ENCODE measurements at places on chromosomes 4 and X.

- DNase-seq = no peak
These were observed 13.4 kb upstream of the STK32B start for GRCh38 chr4:5037553-5038551.

- DNase-seq = no peak
These were observed 155.8 kb upstream of the IGFBP7 start for GRCh38 chr4:57265831-57266582.

DNA sequence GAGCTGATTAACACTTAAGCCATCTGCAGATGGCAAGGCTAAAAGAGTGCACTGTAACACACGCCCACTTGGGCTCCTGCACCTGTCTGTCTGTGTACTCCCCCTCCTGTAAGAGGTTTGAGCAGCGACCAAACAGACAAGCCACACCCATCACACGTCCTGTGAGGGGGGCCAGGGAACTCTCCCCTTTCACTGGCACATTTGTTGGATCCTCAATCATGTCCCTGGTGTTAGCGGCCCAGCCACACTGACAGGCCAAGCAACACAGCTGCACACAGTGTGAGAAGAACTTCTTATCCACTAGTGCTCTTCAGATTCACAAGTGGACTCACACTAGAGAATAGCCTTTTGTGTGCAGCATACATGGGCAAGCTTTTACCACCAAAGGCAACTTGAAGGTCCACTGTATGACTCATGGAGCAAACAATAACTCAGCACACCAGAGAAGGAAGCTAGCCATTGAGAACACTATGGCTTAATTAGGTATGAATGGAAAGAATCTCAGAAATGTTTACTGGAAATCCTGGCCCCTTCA is 29.1 kb upstream of the UTP14A start:
- DNase-seq = no peak

- DNase-seq = no peak
These were observed 29.2 kb downstream of the FHIP1A start for GRCh38 chr4:151438154-151438553.

GRCh38 chr4:8609824-8610350 is 17.3 kb downstream of the CPZ start:
- DNase-seq = no peak

GRCh38 chr4:61500883-61501282 is 300.8 kb downstream of the ADGRL3 start:
- DNase-seq = peak; percentile 77

DNA sequence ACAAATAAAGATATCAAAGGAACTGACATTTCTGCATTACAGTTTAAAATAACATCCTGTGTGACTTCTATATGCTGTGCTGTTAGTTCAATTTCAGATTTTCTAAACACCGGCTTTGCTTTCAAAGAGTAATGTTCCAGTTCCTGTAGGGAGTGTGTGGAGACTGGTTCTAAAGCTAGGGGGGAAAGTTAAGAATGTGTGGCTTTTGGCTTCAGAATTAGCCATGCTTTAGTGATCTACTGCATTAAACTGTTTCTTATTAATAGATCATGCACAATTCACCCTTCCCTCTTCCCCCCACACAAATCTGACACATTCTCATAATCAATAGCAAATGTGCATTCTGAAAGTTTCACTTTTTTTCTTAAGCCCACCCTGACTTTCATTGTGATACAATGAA is 32.0 kb upstream of the DKK2 start:
- no peak for DNase-seq

DNA sequence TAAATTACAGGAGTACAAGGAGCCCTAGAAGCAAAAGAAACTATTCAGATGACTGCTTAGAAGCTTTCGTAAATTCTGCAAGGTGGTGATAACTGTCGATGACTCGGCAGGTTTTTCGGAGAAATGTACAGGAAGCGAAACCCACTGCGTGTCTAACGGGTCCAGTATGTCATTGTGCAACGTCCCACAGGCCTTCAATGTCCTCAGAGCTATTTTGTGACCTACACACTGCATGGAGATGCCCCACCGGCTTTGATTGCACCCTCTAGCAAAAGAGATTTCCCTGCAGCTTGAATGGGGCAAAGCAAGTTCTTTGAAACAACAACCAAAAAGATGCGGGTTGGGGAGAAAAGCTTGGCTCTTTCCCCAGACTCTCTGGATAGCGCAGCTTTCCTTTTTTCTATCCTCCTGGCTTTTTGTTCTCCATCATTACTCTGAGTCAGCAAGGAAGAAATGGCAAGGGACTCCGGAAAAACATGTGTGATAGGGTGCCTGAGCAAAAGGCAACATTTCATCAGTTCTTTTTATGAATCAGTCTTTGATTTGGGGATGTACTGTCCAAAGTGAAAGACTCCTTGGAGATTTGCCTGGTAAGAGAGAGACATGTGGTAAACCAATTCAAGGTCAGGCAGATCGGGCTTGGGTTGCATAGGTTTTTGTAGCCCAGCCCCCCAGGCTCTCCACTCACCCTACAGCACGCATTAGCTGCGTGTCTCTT is 112.0 kb upstream of the TBL1X start:
- DNase-seq = no peak

Data from C1 segment of cervical spinal cord (tissue), 14 donors.